ENCODE measurements at places on chromosomes 4 and X. TPM values are rescaled to one million over a fixed set of nuclear protein-coding genes. Genes with fewer than 3 reads are reported as not detected.

TADA2B gene
- total RNA-seq = 25.8 TPM

ATP1B4 gene
- total RNA-seq = not detected

ARMCX2 gene
- total RNA-seq = 8.8 TPM

MAGEE2 gene
- not detected for total RNA-seq

PPP1R2C gene
- total RNA-seq = not detected

CASP6 gene
- 25.5 TPM for total RNA-seq

UNC5C gene
- not detected for total RNA-seq

FREM3 gene
- total RNA-seq = not detected

- H3K36me3 ChIP-seq = peaks cover 9% of the 10 kb centered on the region
- peak overlapping the region; percentile 93 for H3K27ac ChIP-seq
- H3K4me3 ChIP-seq = peak overlapping the region; percentile 93
- H3K4me1 ChIP-seq = peaks cover 13% of the 10 kb centered on the region
These were observed 528 bp downstream of the NSDHL start for GRCh38 chrX:152831391-152831790.

- H3K27me3 ChIP-seq = no peaks in the 10 kb centered on the region
- no peak overlapping the region for H3K4me3 ChIP-seq
These were observed 38.9 kb downstream of the NUDT9 start for GRCh38 chr4:87461281-87461700.

DNA sequence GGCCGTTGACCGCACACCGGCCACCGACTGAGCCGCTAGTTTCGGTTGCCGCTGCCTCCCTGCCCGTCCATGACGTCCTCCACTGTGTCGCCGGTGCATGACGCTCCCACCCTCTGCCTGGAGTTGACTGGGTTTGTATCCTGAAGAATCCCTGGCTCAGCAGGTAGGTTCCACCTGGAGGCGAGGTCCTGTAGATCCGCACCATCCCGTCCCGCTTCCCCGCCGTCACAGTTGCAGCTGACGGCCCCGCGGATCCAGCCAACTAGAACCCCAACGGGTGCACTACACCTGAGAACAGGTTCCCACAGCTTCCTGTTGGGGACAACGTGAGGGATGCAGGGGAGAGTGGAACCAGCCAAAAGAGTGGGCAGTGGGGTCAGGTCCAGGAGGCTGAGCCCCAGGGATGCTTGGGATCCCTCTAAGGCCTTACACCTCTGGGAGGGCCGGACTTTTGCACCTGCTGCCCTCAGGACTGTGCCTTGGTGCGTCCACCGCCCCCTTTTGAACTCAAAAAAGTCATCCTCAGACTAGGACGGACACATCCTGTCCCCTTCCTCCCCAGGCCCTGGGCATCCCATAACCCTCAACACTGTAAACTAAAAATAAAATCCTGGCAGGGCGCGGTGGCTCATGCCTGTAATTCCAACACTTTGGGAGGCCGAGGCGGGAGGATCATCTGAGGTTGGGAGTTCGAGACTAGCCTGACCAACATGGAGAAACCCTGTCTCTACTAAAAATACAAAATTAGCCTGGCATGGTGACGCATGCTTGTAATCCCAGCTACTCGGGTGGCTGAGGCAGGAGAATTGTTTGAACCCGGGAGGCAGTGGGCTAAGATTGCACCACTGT lies 1.1 kb upstream of the SLBP start:
- no peaks in the 10 kb centered on the region for H3K27me3 ChIP-seq
- peak overlapping the region; percentile 98 for H3K27ac ChIP-seq
- peak overlapping the region; percentile 99 for H3K4me3 ChIP-seq
- DNase-seq = no peak

DNA sequence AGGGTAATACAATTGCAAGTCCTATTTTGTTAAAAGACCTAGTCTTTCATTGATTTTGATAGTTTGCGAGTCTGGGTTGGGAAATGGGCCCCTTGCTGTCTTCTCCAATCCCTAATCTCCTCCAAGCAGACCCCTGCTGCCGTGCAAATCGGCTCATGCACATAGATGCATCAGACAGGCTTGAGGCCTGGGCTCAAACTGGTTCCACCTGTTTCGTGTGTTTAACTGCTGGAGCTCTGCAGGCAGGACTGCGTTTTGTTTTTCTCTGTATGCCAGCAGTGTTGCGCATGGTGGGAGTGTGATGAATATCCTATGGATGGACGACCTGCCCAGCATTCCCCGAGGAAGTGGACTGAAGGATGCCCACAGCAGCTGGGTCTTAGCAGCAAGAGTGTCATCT lies 133.9 kb downstream of the PDGFRA start:
- no peak overlapping the region for H3K27ac ChIP-seq
- no peaks in the 10 kb centered on the region for H3K4me1 ChIP-seq
- H3K36me3 ChIP-seq = no peaks in the 10 kb centered on the region
- no peak for DNase-seq
- no peak overlapping the region for H3K4me3 ChIP-seq

DNA sequence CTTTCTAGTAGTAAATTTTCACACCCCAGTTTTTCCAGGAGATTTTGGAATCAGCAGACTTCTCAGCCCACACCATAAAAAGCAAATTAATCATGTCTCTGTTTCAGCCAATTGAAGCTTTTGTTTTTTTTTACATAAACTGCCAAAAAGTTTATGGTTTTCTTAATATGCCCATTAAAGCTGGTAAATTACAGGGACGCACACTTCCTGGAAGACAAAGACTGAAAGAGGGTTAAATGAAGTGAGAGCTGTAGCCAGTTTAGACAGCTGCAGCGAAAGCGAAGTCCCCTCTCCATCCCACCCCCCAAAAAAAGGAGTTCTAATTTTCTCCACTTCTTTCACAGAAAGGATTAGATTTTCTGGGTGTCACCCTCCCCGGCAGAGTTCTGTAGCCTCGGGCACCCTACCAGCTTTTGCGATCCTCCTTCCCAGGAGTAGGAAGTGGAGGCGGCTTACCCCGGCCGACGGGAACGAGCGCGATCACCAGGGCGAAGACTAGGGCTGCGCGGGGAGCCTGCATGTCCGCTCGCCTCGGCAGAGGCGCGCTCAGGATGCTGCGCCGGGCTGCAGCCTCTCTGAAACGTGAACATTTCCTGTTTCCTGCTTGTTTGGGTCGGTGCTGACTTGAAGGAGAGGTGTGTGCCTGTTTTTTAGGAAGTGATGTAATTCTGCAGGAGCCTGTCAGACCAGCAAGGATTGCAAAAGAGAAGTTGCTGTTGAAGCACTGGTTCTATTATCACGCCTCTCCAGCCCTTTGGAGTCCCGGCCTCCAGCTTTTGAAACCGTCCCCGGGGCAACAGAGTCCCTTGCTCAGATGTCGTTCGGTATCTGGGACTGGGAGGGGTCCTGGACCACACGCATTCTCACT lies at the start of gene TMEM154:
Gene TMEM154, minus strand, starts transcription at position 584 of the 868 bp plus-strand sequence. Its CDS starts 64 bp downstream, at position 520.
- H3K36me3 ChIP-seq = peaks cover 10% of the 10 kb centered on the region
- H3K27ac ChIP-seq = peak within 1 kb of the TSS; percentile 96
- H3K4me1 ChIP-seq = peaks cover 34% of the 10 kb centered on the region
- no peaks in the 10 kb centered on the region for H3K27me3 ChIP-seq
- DNase-seq = peak; percentile 77
